ENCODE measurements at places on chromosomes 16 and 17. TPM values are rescaled to one million over a fixed set of nuclear protein-coding genes. Genes with fewer than 3 reads are reported as not detected.

GRCh38 chr17:35170968-35171771 is 23.0 kb downstream of the SLC35G3 start:
- peak; percentile 63 for DNase-seq

DNA sequence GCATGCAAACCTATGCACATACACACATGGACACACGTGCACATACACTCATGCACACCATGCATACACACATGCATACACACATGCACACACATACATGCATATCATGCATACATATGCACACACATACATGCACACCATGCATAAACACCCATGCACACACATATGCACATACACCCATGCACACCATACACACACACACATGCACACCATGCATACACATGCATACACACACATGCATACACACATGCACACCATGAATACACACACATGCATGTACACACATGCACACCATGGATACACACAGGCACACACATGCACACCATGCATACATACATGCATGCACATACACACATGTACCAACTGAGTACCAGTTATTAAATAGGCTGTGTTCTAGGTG is 543.3 kb upstream of the EEF2KMT start:
- DNase-seq, result no peak

DNA sequence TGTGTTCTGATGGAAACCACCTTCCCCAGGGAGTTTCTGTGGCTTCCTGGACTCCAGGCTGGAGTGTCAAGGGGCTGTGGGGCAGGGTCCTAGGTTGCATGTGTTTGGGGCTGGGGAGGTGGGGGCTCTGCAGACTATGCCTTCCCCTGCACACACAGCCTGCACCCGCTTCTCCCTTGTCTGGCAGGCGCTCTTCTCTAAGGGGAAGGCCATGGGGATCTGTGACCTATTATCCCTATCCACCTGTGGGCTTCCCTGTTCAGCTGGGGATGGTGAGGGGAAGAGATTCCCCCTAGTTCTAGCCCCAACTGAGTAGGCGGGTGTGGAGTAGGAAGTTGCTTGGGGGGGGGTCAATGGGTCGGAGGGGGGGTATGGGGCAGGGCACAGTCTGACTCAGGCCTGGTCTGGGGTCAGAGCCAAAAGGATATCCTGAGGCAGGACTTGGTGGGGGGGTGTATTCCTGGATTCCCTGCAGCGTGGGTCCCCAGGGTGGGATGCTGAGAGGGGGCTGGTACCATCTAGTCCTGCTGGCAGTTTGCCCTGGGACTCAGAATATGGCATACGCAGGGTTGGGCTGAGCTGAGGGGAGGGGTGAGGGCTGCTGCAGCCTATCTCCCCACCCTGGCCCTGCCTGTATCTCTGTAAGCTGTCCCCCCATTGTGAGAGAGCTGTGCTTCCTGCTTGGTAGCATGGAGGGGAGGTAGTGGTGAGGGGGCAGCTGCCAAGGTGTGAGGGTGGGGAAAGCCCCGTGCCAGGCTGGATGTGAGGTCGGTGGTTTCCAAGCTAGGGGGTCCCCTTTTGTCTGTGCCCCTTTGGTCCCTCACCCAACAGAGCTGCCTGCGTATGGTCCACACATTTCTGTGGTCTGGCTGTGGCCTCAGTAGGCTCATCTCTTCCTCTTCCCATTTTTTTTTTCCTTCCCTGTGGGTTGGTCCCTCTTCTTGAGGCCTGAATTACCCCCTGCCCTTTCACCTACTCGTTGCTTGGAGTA is 14.7 kb downstream of the RARA start:
- peak; percentile 93 for DNase-seq

DNA sequence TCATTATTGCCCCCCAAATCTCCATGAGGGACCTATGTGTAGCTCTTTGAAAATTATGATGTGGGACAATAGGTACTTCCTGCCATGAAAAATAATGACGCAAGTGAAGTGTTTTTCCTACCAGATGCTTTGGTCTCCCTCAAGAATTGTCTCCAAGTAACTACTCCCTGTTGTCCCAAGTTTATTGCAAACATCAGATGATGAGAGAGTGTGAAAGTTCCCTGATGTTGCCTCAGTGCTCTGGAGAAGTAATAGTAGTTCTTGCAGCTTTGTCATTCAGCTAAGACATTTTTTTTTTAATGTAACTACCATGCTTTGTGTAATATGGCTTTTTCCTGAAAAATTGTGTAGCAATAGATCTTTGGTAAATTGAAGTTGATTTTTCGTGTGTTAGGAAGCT is 20.1 kb downstream of the LPCAT2 start:
- DNase-seq, result peak; percentile 83

- no peak for DNase-seq
These were observed 34.4 kb upstream of the ZNF750 start for GRCh38 chr17:82874011-82874835.

DNA sequence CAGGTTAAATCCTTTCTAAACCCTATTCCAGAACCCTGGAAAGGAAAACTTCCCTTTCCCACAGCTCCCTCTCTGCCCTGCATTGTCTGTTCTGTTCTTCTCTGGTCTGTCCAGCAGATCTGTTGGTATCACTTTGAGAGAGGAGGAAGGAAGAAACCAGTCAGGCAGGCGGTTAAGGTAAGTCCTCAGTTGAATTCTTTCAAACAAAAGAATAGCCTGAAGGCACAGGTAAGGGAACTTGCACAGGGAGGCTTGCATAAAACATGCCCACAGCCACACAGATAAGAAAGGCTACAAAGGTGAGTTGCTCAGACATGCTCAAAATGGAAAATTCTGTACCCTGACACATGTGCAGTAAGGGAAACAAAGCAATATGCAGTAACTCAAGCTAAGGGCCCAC is 595.7 kb upstream of the CDH5 start:
- no peak for DNase-seq

DNA sequence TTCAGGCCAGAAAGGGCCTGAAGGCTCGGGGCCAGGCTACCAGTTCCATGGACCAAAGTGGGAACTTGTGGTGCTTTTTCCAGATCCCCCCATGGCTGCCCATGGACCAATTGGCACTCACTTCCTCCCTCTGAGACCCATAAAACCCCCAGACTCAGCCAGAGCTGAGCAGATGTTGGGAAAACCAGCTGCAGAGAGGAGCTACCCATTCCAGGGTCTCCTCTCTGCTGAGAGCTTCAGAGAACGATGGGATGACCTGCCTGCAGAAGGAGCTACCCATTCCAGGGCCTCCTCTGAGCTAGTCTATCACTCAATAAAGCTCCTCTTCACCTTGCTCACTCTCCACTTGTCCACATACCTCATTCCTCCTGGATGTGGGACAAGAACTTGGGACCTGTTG is 52.2 kb upstream of the MED9 start:
- no peak for DNase-seq

GRCh38 chr17:51430591-51430990 is 170.2 kb downstream of the UTP18 start:
- DNase-seq, result no peak

DNA sequence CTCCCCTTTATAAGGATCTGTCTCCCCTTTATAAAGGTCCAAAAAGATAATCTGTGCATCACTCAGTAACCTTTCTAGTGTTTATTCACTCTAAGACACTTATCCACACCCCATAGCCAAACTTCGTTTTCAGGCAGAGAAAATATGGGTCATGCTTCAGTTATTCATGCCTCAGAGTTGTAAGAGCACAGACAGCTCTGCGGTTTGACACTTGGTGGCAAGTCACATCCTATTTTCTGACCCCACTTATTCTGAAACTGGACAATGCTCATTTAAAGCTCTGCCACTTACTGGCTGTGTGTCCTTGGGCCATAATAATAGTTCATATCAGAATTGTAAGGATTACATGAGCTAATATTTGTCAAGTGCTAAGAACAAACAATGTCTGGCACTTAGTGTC is 2.0 kb upstream of the KRTAP2-1 start:
- peak; percentile 5 for DNase-seq

GRCh38 chr17:43915559-43915958 is 8.2 kb upstream of the MPP2 start:
- no peak for DNase-seq

- no peak for DNase-seq
These were observed 1.4 kb upstream of the CA4 start for GRCh38 chr17:60148373-60148772.

DNA sequence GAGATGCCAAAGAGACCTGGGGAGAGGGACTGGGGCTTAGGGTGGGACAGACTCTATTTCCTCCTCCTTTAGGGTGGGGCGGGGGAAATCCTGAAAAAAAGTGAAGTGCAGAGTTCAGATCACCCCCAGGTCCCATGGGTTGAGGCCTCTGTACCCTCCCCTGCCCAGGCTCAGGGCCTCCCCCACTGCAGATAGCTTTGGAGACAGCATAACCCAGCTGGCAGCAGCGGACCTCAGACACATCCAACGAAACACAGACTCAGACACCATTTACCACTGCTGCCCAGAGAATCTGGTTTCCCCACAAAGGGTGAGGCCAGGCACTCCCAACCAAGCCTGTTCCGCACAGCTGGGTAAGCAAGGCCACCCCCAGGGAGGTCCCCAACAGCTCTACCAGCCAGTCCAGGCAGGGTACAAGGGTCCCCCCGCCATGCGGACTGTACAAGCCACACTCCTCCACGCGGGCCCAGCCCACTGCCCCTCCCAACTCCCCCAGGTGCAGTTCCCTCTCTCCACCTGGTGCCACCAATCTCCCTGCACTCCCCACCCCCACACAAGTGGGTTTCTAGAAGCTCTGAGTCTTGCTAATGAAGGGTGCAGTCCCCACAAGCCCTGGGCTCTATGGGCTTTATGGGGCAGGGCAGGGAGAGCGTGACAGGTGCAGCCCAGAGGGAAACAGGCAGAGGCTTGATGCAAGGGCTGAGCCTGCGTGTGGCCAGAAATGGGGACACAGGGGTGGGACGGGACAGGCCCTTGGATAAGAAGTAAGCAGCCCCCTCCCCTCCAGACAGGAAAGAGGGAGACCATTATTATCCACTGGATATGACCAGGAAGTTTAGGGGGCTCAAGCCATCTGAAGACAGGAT is 8.9 kb downstream of the RHBDF2 start:
- no peak for DNase-seq

DNA sequence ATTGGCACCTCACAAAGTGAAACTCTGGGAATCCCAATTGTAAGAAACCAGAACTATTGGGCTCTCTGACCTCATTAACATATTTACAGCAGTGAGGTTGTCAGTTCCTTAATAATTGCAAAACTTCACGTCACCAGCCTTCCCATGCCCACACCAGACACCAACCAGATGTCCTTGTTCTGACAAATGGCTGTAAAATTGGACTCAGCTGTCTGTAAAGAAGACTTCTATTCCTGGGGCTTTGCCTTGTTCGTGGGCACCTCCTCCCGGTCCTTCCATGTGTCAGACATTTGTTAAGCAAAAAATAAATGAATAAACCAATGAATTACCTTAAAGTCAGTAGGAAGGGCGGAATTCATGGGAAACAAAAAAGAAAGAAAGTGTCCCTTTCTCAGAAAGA is 284.3 kb upstream of the CDH11 start:
- no peak for DNase-seq

- no peak for DNase-seq
These were observed 39.9 kb upstream of the INTS2 start for GRCh38 chr17:61967729-61968128.

DNA sequence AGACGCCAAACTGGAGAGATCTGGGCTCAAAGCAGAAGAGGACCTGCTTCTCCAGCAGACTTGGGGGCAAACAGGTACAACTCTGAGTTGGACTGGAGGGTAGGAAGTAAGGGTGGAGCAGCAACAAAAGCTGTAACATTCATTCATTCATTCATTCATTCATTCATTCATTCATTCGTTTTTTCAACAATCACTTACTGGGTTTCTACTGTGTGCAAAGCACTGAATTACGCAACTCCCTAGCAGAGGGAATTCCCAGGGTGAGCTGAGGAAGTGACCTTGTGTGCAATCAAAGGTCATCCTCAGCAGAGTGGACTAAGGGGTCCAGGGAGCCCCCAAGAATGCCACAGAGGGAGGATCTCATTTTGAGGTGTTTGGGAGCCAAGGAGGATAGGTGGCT is 231.1 kb upstream of the SDK2 start:
- DNase-seq, result no peak

DNA sequence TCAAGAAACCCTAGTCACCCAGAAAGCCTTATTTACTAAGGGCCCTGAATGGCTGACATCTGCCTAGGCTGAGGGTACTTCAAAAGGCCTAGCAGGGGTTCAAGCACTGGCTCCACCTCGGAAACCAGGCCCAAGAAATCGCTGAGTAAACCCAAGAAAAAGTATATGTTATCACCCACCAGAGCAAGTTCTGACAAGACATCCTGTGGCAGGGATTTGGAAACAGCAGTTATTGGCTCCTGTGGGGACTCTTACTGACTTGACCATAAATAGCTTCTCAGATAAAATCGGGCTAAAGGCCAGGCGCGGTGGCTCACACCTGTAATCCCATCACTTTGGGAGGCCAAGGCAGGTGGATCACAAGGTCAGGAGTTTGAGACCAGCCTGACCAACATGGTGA is 12.2 kb downstream of the ATP6V0D1 start:
- no peak for DNase-seq

DNA sequence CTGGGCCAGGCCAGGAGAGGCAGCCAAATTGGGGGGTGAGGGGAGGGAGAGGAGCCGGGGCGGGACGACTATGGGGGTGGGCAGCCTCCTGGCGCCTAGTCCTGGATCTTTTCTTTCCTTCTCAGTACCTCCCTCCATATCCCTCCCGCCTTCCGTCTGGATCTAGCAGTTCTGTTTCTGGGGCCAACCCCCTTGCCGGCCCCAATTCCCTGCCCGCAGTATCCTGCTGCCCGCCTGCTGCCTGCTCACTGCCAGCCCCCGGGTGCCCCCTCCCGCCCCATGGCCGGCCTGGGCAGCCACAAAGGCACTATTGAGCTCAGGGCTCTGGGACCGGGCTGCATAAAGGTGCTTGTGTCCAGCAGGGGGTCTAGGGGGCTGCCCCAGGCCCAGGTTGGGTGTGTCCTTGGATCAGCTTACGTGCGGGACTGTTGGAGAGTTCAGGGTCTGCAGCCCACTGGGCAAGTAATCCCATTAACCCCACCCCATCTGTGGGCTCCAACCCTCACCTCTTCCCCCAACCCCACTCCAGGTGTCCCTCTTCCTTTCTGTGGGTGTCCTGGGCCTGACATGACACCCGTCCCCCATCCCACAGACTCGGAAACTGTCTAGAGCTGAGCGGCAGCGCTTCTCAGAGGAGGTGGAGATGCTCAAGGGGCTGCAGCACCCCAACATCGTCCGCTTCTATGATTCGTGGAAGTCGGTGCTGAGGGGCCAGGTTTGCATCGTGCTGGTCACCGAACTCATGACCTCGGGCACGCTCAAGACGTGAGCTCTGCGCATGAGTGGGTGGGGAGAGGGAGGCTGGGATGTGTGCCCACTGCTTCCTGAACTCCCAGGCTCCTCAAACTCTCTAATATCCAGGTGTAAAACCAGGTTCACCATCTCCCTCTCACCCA is 2.0 kb downstream of the WNK4 start:
- peak; percentile 13 for DNase-seq

Gene NPIPA5
- total RNA-seq, result 0.98 TPM

Gene GAST
- not detected for total RNA-seq

Gene HOXB9
- total RNA-seq, result 0.47 TPM

Gene LUC7L3
- total RNA-seq, result 31.5 TPM

Gene MYL4
- total RNA-seq, result 1.5 TPM

Gene GRB7
- total RNA-seq, result 0.28 TPM

Gene NPIPA2
- 0.28 TPM for total RNA-seq

All from dermis blood vessel endothelial cell (primary cell).